ENCODE measurements at places on chromosomes 13 and 19.

DNA sequence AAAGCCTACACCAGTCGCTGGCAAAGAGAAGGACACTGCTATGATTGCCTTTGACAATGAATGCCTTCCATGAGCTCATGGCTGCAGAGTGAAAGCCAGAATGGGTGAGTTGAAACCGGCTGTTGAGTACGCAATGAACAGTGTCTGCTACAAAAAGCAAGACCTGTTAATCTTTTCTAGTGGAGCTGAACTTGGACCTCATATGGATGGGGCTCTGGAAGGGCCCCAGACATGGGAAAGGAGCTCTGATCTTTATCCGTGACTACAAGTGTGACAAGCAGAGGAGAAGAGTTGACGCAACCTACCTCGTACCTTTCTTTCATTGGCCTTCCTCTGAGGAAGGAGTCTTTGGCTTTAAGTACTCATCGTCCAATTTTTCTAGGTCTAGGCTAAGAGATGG, 67.1 kb upstream of the TSC22D1 start:
- no peak for DNase-seq

DNA sequence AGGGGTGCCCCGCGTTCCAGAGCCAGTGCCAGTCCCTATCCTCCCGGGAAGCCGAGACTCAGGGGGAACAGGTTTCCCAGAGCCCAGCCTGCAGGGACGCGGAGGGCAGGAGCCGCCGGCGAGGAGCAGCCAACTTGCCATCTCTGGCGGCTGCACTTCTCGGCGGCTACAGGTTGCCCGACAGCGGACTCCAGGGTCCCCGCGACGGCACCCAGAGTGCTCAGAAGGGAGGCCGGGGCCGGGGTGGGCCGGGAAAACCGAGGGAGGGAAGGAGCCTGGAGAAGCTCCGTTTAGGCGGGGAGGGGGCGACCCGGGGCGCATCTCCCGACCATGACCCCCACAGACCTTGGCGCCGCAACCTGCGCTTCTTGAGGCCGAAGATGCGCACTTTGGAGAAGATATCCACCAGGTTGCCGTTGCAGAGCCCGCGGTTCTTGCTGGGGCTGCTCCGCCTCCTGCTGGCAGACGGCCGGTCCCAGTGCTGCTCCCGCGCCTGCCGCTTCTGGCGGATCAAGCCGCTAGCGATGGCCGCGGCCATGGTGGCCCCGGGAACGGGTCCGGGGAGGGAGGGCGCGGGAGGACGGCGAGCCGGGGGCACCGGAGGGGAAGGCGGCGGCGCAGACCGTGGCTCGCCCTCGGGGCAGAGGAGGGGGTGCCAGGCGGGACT, 463.8 kb downstream of the ITGBL1 start:
- no peak for DNase-seq

- no peak for DNase-seq
These were observed 7.4 kb downstream of the EID2B start for GRCh38 chr19:39525205-39525604.

- no peak for DNase-seq
These were observed 291.1 kb upstream of the ARGLU1 start for GRCh38 chr13:106858903-106859532.

DNA sequence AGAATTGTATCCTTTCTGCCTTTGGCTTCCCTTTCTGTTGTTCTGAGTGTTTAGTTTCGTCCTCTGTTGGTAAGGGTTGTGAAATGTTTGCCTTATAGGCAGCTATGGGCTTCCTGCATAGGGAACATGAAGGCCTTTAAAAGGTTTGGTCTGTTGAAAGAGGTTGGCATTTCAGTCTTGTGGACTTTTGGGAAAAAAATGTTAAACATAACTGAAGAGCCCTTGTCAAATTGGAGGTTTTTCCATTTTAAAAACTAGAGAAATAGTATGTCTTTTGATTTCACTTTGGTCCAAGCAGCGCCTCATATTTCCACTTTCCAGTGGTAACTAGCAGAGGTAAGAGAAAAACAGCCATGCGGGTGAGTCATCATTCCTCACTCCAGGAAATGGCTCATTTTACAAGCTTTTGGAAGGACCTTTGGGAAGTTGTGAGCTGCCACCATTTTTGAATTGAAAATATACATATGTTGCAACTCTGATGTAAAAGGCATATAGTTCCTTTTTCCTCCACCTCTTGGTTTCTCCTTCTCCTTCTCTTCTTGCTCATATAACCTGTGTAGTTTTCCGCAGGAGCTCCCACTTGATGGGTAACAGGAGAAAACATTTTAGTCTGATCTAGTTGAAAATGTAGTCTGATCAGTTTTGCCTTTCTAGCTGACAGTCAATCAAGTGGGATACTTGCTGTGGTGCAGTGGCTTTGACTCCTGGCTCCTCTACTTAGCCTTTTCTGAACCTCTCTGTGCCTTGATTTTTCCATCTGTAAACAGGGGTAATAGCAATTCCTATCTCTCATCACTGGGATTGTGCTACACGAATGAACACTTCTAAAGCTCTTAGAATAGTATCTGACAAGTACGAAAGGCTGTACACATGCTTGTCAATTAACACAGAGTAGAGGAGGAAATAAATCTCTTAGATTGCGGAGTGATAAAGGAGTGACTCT, 23.0 kb downstream of the GPC6 start:
- DNase-seq, result no peak

- DNase-seq, result no peak
These were observed 109.2 kb upstream of the SLC7A1 start for GRCh38 chr13:29704648-29705047.

DNA sequence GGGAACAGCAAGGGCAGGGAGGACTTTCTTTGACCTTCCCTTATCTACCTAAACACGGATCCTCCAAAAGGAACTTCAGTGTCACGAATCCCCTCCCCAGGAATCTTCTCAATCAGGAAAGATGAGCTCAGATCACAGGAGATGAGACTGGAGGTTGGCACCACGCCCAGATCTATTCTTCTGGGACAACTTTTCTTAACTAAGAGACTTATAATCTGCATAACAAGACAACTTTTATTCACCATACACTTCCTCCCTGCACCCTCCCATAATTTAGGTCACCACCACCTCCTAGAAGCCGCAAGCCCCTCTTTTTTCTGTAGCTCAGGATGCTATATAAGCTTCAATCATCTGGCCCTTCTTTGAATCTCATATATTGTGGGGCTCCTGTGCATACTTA, 19.2 kb upstream of the AKT2 start:
- DNase-seq, result no peak

DNA sequence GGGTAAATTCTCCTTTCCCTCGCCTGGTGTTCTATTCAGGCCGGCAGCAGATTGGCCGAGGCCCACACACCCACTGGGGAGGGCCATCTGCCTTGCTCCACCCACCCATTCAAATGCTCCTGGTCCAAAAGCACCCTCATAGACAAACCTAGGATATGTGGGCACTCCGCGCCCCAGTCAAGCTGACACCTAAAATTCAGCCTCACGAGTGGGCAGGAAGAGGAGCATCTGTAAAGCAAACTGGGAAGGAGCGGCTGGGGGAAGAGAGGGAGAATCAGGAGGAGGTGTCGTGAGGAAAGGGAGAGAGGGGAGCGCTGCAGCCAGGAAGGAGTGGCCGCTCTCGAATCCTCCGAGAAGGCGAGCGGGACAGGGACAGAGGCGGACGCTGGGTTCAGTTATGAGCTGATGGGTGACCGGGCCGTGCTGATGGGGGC, 136.9 kb downstream of the USP12 start:
- DNase-seq, result no peak

DNA sequence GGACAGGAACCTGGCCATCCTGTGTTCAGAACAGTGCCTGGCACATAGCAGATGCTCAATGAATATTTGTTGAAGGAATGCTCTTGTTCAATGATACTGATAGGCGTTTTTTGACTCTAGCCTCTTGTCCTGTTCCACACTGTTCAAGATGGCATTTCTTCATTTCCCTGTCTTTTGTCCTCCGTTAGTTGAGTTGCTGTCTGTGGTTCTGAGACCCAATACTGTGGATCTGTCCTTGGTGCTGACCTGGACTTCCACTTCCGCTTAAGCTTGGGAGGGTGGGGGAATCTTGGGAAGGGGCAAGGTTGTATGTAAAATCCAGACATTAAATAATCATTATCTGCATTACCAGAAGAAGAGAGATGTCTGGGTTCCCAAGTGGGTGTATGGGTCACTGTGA, 8.3 kb upstream of the KCNN4 start:
- DNase-seq, result no peak

DNA sequence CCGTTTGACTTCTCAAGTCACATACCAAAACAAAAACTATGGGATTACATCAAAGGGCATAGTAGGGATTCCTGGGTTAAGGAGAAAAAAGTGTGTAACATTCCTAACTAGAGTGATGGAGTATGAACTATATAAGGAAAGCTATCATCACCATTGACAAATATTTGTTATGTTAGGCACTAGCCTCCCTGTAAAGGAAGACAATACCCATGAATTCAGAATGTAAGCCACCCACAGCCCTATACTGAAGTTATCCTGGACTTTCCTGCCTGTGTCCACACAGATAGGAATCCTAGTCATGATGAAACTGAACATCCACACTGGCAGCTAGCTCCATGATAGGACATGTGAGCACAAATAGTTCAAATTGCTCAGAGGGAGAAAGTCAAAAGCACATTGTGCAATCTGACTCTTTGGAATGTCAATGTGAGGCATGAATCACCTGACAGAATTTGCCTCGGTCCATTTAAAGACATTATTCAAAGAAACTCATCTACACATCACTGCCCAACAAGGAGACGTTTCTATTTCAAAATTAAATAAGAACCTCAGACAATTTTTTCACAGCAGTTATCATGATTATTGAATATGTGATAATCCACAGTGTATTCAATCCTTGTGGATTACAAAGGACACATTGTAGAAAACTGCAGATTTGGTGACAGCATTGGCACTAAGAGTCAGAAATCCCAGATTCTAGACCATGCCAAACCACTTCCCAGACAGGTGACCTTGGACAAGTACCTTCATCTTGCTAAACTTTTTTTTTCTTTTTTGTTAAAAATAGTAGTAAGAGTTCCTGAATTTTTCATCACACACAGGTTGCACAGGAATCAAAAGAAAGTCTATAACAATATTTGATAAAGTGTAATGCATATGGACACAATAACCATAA, 529.3 kb downstream of the IRS2 start:
- DNase-seq, result no peak

DNA sequence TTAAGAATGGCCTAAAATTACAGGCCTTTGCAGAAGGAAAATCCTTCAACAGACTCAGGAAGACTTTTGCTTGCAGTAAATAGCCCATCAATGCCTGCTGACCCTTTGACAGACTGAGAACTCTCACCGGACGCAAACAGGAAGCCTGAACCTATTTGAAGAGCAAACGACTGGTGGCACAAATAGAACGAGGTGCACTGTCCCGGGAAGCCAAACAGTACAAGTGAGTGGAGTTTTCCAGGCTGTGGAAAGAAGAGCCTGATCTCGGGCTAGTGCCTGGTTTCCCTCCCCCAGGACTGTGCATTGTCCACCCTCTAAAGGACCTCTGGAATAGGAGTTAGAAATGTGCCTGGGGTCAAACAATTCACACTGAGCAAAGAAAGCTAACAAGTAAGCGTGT, 165.5 kb downstream of the FGF14 start:
- DNase-seq, result no peak

DNA sequence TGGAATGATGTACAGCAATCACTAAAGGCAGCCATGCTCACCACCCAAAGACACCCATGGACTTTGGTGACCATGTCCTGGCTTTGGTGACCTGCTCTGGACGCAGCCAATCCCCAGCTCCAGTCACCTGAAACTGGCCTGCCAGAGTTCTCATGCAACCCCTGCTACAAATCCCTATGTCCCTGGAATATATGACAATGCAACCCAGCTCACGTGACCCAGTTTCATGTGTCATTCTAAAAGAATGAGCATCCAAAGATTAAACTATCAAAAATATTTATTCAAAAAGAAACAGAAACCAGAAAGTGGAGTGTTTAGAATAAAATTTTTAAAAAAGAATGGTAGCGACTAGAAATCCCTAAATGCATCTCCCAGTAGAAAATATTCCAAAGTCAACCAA, 203.3 kb upstream of the IRS2 start:
- DNase-seq, result no peak

GRCh38 chr19:51740356-51740755, 11.3 kb downstream of the FPR1 start:
- no peak for DNase-seq

- no peak for DNase-seq
These were observed 530.4 kb downstream of the MYO16 start for GRCh38 chr13:109159650-109160309.

- DNase-seq, result peak; percentile 28
These were observed 8.4 kb upstream of the KCTD12 start for GRCh38 chr13:76894401-76895110.

DNA sequence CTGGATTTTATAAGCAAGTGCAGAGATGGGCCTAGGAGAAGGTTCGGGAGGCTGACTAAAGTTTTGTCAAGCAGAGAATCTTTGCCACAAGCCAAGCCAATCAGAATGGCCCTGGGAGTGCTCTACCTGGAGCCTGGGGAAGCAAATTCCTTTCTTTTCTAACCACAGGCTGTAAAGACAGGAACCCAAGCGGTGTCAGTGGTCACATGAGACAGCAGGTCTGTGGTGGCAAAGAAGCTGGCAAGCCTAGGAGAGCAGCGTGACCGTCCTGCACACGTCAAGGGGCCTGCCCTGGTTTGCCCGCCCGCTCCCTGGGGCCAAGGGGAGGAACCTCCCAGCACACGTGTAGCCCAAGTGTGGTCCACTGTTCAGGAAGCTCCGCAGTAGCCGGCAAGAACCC, 90.8 kb downstream of the IPO5 start:
- DNase-seq, result no peak

DNA sequence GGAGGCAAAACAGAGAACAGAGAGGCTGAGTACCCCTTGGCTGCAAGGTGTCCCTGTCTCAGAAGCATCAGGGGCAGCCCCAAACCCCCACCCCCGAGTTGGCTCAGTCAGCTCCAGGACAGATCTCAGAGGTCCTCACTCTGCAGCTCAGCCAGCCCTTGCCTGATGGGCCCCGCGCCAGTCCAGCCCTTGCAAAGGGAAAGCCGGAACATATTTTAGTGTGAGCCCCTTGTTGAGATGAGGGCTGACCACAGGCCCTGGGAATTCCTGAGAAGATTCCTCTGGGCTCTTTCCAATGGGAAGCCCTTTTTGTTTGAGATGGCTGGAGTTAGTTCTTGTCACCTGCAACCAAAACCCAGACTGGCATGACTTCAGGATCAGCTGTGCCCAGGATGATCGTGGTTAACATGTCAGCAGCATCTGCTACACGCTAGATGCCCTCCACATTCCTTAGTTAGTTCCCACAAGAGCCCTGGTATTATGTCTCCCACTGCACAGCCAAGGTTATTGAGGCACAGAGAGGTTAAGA, 33.9 kb upstream of the CCNE1 start:
- no peak for DNase-seq

DNA sequence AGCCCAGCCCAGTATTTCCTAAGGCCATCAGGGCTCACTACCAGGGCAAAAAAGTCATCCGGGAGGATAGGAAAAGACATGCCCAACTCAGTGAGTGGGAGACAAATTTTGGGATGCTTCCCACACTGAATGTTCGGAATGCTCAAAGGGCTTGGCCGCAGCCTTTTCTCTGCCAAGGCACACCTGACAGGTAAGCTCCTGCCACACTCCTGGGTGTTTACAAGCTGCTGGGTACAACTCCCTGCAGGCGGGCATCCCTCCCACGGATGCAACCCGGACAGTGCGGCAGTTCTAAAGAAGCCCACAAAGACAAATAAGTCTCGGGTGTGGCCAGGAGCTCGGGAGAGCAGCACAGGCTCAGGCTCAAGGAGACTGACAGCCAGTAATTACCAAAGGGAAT, 28.1 kb downstream of the SLC7A1 start:
- no peak for DNase-seq

All from AML-193 (cell line).